Stimulated activated CD8-positive, alpha-beta memory T cell treated with anti-CD3 and anti-CD28 coated beads, Interleukin-15, amount 100 ng/mL, for 24 hours (primary cell): ENCODE measurements at places on chromosomes 2 and 18.

- DNase-seq, result no peak
Measured at GRCh38 chr2:108637304-108637669, 82.0 kb upstream of the RANBP2 start.

DNA sequence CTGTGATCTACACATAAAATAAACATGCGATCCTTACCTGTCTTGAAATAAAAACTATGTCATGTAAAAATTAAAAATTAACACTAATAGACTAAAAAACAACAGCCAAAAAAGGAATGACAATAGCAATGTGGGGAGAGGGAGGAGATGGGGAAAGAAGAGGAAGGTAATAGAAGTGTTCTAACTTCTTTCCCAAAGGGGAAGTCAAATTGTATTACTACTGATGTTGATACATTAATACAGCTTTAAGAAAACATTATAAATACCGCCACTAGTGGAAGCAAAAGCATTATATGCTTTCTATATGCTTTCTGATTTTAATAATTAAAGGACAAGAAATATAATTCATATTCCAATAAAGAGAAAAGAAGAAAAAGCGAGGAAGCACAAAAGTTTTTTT is 22.2 kb downstream of the ZNF516 start:
- no peak for DNase-seq

- no peak for DNase-seq
Measured at GRCh38 chr2:73285159-73285739, 971 bp upstream of the FBXO41 start.

DNA sequence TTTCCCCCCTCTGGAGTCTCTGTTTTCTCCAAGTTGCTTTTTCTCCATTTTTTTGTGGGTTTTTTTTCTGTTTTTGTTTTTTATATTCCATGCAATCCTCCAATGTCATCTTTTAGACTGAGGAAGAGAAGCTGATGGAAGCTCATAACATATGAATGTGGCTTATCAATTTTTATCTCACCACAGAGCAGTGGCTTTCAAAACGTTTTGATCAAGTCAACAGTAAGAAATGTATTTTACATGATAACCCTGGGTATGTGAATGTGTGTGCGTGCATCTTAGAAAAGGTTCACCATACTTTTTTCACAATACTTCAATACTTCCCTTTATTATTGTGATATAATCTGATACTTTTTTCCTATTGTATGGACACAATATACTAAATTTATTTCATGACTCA is 64.6 kb upstream of the CDCA7 start:
- no peak for DNase-seq

DNA sequence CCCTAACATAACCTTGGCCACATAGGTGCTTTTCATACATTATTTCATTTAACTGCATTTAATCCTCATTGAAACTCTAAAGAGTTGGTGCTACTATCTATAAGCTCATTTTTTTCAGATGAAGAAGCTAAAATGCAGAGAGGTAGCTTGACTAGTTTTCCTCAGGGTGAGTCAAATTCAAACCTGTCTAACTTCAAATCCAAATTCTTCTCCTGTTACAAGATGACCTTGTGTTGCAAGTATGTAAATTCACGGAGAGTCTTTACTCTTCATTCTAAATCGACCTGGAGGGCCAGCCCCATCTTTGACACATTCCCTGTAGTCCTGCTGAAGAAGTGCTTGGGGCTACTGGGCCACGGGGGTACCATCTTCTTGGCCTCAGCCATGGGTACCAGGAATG is 8.2 kb upstream of the SETBP1 start:
- no peak for DNase-seq

GRCh38 chr2:197498937-197499593 is 575 bp downstream of the HSPD1 start:
- peak; percentile 22 for DNase-seq

- no peak for DNase-seq
Measured at GRCh38 chr2:216632952-216633615, at the start of gene IGFBP2. IGFBP2 (plus strand) TSS chr2:216633420; CDS start chr2:216633524, 104 bp downstream.

GRCh38 chr2:112343827-112344585 is 68.6 kb downstream of the ZC3H6 start:
- no peak for DNase-seq

DNA sequence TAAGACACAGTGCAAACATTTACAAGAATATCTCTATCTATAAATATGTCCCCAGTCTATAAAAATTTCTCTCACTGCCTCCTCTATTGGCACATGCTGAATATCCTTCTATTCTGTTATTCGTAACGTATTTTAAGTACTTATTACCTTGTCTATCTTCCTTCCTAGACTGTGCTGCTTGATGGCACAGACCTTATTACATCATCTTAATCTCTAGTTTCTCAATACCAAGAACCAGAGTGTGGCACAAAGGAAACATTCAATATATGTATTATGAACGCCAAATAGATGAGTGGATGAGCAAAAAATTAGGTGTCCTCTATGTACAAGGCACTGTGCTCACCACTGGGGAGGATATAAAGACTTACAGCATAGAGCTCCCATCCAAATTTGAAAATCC is 282.8 kb downstream of the NBAS start:
- no peak for DNase-seq

DNA sequence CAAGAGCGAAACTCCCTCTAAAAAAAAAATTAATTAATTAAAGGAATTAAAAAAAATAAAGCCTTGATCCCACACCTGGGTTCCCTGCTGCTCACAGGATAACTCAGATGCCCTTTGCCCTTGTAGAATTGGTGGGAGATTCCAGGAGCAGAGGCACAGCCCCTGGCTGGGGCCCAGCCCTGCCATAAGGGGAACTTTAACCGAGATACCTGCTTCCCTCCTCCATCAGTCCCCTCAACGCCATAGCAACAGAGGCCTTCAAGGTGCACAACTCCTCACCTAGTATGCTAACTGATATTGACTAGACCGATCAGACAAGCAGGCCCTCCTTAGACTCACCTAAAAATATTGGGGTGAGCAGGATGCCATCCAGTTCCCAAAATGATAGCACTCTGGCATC is 23.6 kb downstream of the TEX44 start:
- no peak for DNase-seq

DNA sequence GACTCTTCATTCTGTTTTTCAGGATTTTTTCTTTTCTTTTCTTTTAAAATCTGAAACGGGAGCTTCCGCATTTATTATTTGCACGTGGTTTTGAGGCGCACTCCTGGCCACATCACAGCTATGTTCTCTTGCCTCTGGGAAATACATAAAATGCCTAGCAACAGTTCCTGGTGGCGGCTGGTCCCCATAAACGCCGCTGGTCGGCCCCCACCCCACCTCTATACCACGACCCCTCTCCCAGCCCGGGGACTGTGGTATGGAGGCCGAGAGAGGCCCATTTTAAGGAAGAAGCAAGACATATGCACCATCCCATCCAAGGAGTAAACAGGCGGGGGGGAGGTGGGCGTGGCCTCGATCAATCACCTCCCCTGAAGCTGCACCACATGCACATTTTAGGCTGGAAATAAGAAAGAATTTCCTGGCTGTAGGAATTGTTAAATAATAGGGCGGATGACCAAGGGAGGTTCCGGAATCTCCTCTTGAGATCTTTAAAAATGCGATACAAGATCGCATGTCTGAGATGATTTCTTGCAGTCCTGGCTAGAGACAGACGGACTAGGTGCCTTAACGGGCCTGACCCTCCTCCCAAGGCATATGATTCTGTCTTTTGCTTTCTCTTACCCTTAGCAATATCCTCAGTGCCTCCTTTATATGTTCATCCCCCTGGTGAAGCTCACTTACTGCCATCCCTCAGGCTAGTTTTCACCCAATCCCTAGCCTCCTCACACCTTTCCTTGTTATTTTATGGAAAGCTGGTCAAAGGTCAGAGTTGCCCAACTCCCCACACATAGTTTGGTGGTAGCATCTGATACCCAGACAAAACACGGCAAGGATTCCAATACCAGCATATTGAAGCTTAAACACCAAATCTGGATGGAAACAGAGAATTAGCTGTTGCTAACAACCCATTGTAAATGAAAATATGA is 82.4 kb downstream of the BCL2 start:
- DNase-seq, result no peak

DNA sequence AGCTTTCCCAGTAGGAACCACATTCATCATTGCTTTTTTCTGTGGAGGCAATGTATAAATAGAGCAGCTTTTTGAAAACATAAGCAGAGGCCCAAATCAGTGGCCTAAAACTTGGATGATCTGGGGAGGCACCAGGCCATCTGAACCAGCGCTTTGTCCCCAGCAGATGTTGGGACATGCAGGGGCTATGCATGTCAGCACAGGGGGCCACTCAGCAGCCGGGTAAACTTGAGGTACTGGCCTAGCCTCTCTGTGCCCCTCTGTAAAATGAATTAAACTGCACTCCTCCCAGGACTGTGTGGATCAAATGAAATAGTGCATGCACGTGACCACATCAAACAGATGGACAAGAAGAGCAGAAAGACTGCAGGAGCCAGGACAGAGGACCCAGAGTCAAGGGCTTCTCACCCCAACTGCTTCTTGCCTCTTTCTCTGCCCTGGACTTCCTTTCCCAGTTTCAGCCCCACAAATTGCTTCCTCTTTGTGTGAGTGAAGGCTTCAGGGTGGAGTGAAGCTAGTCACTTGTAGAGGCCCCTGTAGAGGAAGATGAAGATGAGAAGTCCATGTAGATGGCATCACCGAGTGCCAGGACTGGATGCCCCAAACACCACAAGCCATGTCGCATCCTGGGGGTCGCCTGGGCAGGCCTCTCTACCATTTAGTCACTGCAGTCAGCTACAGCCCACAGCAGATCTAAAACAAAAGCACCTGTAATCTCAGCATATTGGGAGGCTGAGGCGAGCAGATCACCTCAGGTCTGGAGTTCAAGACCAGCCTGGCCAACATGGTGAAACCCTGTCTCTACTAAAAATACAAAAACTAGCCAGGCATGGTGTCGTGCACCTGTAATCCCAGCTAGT is 53.2 kb downstream of the IMPA2 start:
- DNase-seq, result no peak

DNA sequence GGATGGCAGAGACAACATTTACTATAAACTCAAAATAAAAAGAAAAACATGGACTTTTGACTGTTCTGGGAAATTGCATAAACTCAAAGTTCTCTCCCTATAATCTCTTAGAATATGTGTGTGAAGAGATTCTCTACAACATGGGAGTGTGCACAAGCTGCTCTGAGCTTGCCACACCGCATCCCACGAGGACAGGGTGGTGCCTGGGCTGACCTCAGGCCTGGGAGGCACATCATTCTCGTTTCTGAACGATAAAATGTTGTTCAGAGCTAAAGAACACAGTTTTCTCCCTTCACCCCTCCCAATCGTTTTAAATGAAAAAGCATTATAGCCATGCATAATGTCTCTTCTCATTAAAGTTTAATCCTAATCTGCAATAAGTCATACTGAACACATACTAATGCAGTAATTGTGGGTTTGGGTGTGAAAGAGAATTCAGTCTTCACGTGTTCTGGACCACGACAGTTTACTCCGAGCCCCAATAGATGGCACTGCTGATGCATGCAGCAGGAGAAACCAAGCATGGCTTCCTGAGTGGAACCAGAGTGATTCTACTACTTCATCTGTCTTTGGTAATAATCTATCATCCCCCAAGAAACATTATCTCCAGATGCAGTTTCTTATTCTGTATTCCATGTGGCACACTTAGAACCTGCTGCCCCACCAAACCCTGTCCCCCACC is 46.9 kb upstream of the LAMA1 start:
- DNase-seq, result no peak

DNA sequence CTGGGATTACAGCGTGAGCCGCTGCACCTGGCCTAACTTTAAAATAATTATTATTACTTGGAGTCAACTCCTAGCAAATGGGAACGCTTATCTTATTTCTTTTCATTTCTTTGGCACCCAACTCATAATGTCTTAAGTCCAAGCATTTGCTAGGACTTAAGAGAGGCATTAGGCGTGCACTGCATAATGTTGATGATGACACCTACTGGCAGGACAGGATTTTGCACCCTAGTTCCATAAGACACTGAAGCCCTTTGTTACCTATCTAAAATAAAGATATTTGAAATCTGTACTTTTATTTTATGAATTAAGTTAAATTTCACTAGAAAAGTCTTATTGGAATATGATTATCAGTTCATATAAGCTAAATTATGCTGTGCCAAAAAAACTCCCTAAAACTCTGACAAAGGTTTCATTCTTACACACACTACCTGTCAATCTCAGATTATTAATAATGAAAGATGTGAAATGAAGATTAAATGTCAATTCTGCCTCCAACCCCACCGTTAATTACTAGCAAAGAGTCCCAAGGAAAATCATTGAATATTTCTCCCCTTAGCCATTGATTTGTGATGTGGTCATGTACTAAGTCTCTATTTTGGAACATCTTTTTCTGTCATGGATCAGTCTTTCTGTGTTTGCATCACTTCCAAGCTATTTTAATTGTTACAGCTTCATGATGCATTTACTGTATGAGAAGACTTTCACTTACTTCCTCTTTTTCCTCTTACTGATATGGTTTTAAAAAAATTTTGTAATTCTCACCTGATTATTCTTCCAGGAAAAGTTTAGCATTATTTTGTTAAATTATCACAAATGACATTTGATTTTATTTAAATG is 12.7 kb upstream of the CDH2 start:
- DNase-seq, result no peak

DNA sequence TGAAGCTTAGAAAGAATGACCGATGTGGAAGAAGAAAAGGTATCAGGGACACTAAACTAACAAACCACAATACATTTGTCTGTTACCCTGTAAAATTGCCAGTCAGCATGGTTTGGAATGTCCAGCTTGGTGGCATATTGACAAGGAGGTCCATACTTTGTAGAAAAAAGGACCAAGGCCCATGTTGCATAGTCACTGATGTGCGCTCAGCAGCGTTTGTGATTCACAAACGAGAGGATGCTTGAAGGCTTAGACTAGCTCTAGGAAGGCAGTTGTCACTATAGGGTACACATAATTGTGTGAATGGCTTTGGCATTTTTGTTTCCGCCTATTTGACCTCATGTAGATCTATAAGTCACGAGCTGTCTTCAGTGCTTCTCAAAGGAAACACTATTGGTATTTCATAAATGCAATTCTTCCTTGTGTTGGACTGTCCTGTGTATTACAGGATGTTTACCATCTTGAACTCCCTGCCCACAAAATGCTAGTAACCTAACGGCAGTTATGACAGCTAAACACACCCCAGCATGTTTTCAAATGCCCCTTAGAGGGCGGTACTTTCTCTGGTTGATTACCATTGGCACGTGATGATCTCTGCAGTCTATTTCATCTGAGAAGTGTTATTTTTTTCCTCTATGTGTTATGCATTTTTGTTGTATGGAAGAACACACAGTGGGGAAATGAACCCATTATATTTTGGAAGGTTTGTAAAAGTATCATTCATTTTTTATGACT is 304.2 kb downstream of the CYRIA start:
- no peak for DNase-seq

GRCh38 chr2:166700079-166700478 is 188.2 kb upstream of the XIRP2 start:
- no peak for DNase-seq

DNA sequence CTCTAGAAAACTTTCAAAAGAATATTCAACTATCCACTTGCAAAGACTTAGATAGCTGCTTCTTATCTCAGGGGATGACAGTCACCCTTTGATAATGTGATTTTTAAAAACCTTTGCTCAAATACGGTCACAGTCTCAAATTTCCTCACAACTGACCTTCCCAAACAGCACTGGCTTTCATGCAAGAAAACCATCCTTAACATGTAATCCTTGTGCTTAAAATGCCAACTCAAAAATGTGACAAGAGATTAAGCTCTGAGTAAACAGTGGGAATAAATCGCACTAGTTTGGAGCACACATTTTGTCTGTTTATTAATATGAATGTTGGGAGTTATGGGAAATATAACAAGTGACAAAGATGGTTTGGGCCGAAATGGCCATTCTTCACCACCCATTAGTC is 87.5 kb upstream of the CCBE1 start:
- DNase-seq, result no peak
